DMS 273 treated with DMSO at 0.1 percent for 48 hours (cell line): ENCODE measurements at places on chromosomes 2 and 18.

GRCh38 chr2:194562329-194562728 is 1094.7 kb upstream of the SLC39A10 start:
- DNase-seq: no peak

GRCh38 chr2:118386641-118387302 is 298.5 kb downstream of the INSIG2 start:
- DNase-seq: no peak

DNA sequence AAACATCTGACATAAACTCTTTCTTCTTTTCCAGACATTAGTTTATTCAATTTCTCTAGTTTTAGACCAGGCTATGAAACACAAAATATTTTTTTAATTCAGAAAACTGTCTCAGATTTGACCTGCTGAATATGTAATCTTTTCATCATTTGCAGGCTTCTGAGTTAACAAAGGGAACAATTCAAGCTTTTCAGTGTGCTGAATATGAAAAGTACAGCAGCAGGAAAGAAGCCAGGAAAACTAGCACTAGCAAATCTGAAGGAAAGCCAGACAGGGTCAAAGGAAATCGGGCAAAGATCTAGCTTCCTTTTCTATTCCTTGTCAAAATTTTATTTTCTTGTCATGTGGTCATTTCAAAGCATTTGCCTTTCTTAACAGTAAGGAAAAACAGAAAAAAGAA is 35.3 kb downstream of the ACVR1C start:
- no peak for DNase-seq

DNA sequence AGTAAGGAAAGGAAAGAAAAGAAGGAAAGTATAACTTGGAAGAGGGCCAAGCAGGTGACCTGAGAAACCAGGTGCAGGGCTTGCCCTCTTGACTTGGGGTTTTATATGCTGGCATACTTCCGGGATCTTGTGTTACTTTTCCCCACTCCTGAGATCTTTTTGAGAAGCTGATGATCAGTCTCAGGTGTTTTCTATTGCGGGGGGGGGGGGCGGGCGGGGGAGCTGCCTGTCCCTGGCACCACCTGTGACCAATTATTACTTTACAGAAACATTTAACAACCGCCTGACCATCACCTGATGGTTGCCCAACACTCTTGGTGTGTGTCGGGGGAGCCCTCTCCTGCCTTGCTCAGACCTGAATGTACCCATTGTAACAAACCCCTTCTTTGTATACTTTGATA is 6.9 kb upstream of the CASP10 start:
- no peak for DNase-seq

- peak; percentile 17 for DNase-seq
These were observed 43.4 kb downstream of the COLEC12 start for GRCh38 chr18:457140-457519.

- no peak for DNase-seq
These were observed 323.9 kb upstream of the RND3 start for GRCh38 chr2:150811259-150811855.

GRCh38 chr2:233772583-233772982 is 5.5 kb upstream of the MROH2A start:
- no peak for DNase-seq

- DNase-seq: no peak
These were observed 11.7 kb upstream of the STK17B start for GRCh38 chr2:196183172-196183473.

DNA sequence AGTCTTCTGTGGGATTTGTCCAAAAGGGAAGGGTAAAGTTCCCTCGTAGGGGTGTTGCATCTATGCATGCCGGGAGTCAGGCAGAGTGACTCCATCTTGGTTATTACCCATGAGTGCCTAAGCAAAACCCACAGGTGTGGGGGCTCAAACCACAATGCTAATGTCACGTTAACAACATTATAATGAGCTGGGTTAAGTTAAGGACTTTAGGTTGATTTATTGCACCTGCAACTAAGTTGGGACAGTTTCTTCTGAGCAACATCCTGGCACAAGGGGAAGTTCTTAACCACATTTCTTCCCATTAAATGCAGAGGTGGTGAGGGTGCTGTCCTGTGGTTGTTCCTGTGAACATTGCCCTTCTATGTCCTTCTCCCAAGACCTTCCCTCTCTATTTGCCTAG is 1596.8 kb upstream of the SLC39A10 start:
- no peak for DNase-seq
